ENCODE measurements at places on chromosomes 4 and X. TPM values are rescaled to one million over a fixed set of nuclear protein-coding genes. Genes with fewer than 3 reads are reported as not detected.

Gene RIBC1
- total RNA-seq = 1.8 TPM

Gene P2RY8
- 158 TPM for total RNA-seq

DNA sequence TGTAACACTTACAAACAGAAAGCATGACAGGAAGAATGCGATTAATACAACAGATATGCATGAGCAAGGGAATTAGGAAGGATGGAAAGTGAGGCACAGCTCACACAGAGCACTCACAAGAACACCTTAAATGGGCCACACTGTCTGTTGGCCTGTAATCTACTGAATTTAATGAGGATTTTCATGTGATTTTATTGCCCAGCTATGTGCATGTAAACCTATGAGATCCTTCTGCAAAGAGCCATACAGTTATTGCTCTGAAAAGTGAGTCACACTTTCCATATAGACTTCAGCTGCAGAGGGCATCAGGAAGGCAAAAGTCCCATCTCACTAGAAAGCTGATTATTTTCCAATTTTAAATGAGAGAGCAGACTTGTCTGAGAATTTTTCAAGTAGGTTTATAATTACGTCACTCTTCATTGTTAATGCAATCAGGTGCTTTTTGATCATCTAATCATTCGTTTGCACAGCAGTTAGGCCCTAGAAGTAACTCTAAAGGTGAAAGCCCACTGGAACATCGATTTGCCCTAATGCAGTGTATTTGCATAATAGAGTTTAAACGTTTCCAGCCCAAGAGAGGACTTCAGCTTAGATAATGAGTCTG is 832.7 kb upstream of the INTU start:
- H3K36me3 ChIP-seq = no peaks in the 10 kb centered on the region
- H3K27me3 ChIP-seq = no peaks in the 10 kb centered on the region
- H3K4me1 ChIP-seq = no peaks in the 10 kb centered on the region
- H3K27ac ChIP-seq = no peak overlapping the region

DNA sequence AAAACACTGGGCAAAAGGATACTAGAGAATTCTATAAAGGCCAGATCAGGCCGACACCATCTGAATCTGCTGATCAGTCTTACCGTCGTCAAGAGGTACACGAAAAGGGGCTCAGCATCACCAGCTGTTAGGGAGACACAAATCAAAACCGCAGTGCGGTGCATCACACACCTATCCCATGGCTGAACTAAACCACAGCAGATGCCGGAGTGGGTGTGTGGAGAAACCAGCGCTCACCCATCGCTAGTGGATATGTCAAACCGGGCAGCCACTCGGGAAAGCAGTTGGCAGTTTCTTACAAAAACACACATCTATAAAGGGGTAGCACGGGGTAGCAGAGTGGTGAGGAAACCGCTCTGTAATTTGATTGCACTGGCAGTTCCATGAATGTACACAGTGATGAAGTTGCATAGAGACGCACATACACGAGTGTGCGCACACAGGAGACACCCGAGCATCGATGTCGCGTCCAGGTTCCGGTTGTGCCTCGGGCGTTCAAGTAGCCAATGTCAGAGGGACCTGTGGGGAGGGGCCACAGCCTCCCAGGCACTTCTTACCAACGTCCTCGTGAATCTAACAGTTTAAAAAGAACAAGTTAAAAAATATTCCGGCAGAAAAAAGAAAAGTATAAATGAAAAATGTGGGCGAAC is 23.1 kb upstream of the CCNQ start:
- H3K4me3 ChIP-seq = no peak overlapping the region
- H3K27me3 ChIP-seq = no peaks in the 10 kb centered on the region
- H3K4me1 ChIP-seq = no peaks in the 10 kb centered on the region
- no peak for DNase-seq

- no peaks in the 10 kb centered on the region for H3K4me1 ChIP-seq
- no peak overlapping the region for H3K27ac ChIP-seq
- DNase-seq = no peak
- H3K36me3 ChIP-seq = no peaks in the 10 kb centered on the region
- H3K4me3 ChIP-seq = no peak overlapping the region
- H3K27me3 ChIP-seq = no peaks in the 10 kb centered on the region
These were observed 107.9 kb downstream of the PSAPL1 start for GRCh38 chr4:7326693-7327340.

All from CD4-positive, CD25-positive, alpha-beta regulatory T cell (primary cell).